Hepatocyte (in vitro differentiated cells): ENCODE measurements at places on chromosomes 2 and 18. TPM values are rescaled to one million over a fixed set of nuclear protein-coding genes. Genes with fewer than 3 reads are reported as not detected.

Gene CRIM1
- total RNA-seq = 40.8 and 49.0 TPM in 2 replicates

Gene SPHKAP
- 0.28 and 0.33 TPM in 2 replicates for total RNA-seq

Gene RTP5
- not detected in 2 replicates for total RNA-seq

Gene BCL2
- total RNA-seq = 9.1 and 11.4 TPM in 2 replicates

Gene ACMSD
- total RNA-seq = 6.5 and 8.6 TPM in 2 replicates

Gene HJURP
- 5.0 and 5.3 TPM in 2 replicates for total RNA-seq

Gene ADD2
- total RNA-seq = 1.2 and 2.4 TPM in 2 replicates

Gene INPP5D
- total RNA-seq = 2.9 and 5.2 TPM in 2 replicates

Gene OSBPL6
- 3.0 and 3.9 TPM in 2 replicates for total RNA-seq

Gene POTEI
- total RNA-seq = 1.9 and 2.9 TPM in 2 replicates

Gene NOSTRIN
- total RNA-seq = 10.7 and 19.1 TPM in 2 replicates

Gene OTOS
- 0.50 TPM in 1 of 2 replicates, not detected in the other for total RNA-seq

Gene NCKAP5
- 4.7 and 5.5 TPM in 2 replicates for total RNA-seq
